ENCODE measurements at places on chromosomes 12 and 14. TPM values are rescaled to one million over a fixed set of nuclear protein-coding genes. Genes with fewer than 3 reads are reported as not detected.

A2M gene
- total RNA-seq: 688 TPM

ZNF410 gene
- total RNA-seq: 54.7 TPM

PIK3C2G gene
- 1.4 TPM for total RNA-seq

CEP170B gene
- 42.2 TPM for total RNA-seq

MGST1 gene
- 412 TPM for total RNA-seq

DNA sequence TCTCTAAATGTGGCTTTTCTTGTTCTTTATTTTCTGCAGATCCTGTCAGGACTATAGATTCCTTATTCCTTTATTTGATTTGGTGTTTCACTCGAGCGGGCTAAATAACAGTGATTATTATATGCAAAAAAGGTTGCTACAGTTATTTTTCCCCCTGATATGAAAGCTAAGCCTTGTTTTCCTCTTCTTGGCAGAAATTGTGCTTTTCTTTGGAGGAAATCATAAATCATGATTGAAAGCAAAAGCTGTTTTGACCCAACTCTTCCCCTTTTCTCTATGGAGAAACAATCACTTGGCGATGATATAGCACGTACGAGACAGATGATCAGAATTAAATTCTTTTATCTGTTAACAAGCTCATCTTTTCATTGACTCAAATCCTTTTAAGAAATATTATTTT lies 31.4 kb downstream of the PPFIBP1 start:
- DNase-seq: no peak

DNA sequence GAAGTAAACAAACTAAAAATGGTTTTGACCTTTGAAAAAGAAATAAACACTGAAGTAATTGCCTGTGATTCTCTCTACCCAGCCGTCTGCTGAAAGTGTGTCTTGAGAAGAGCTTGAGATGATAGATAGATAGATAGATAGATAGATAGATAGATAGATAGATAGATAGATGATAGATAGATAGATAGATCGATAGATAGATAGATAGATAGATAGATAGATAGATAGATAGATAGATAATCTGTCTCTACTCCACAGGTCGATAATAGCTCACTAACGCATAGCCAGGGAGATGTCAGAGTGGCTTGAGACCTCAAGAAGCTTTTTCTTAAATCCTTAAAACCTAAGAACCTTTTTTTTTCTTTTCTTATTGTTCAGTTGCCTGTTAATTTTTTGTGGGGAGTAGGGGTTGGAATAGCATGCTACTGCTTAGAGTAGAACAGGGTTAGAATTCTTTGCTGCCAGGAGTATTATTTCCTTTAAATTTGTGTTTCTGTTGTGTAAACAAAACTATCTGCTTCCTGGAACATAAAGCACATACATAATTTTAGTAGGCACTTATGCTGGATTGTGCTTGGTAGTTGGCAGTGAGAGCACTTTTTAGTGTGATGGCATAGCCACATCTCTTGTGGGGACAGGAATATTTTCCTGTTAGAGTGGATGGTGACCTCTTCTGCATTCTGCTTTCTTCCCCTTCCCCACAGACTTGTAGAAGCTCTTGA lies 169.5 kb downstream of the FBXL14 start:
- no peak for DNase-seq

- DNase-seq: no peak
These were observed 6.8 kb upstream of the TMED10 start for GRCh38 chr14:75183225-75183624.

DNA sequence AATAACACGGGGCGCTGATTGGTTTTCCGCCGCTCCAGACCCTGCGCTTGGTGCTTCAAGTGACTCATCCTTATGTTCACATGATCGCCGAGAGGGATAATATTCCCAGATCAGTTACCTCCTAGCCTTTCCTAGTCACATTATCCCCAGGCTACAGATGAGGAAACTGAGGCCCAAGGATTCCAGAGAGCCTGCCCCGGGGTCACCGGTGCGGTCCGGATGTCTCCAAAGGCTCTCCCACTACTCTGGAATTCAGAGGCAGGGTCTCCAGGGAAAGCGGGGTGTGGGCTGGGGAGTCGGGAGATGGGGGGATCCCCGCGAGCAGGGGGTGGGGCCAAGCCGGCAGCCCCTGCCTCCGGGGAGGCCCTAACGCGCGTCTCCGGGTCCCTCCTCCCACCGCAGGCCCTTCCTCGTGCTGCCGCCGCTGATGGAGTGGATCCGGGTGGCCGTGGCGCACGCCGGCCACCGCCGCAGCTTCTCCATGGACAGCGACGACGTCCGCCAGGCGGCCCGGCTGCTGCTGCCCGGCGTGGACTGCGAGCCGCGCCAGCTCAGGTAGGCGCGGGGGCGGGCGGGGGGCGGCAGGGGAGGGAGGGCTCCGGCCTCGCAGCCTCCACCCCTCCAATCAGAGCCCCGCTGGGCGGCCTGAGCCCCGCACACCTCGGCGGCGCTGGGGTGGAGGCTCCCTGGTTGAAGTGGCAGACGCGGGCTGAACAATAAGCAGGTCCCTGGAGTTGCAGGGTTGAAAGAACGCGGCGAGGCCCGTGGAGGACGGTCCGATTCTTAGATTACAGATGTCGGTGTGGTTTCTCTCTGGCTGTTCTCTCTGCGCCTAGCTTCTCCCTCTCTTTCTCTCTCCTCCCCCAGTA lies 104.6 kb upstream of the PWP1 start:
- DNase-seq: no peak

DNA sequence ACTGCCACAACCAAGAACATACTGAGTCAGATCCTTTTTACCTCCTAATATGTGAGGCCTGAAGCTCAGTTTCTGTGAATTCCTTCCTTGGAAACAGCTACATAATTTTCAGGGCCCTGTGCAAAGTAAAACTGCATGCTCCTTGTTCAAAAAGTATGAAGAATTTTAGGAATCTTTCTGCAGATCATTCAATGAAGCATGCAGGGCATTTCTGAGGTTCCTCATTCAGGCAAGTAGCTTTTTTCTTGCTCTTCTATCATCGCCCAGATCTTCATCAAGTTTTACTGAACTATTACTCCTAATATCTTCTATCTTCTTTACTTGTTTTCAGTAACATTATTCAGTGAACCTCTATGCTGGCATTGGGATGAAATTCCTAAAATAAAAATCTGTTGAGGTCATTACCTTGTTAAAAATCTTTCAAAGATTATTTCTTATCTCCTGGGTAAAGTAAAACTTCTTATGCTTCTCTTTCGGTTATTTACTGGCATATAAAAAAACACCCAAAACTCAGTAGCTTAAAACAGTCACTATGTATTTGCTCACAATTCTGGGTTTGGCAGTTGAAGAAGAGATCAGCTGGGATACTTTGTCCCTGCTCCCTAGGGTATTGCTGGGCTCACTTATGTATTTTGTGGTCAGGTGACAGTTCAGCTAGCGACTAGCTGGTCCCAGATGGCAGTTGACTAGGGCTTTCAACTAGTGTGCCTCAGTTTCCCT lies 42.6 kb upstream of the KRR1 start:
- no peak for DNase-seq

GRCh38 chr14:91830777-91831176 lies 36.6 kb downstream of the TC2N start:
- DNase-seq: peak; percentile 50

- no peak for DNase-seq
These were observed 10.7 kb upstream of the C12orf76 start for GRCh38 chr12:110058875-110059615.

DNA sequence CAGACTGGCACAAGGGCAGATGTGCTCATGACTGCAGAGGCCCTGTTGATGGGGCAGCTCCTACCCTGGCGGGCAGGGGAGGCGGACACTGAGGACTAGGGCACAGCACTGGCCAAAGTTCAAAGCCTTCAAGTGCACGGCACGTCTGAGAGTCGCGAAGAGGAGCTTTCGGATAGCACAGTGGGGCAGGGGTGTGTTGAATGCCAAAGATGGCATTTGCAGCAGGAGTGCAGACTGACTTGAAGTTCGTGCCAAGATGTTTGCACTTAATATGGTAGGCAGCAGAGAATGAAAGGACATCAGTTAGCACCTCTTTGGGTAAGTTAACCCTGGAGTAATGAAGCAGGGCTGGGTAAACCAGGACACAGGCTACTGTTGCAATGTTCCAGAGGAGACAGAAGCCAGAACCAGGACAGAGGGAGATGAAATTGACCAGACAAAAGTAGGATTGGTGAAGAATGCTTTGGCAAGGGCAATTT lies 6.7 kb upstream of the EML1 start:
- DNase-seq: no peak

GRCh38 chr12:79956896-79957295 lies 22.0 kb upstream of the PPP1R12A start:
- DNase-seq: no peak

- DNase-seq: peak; percentile 40
These were observed 186.2 kb upstream of the C14orf180 start for GRCh38 chr14:104393199-104393897.

Measured in ureter (tissue), 1 donor.